Esophagus squamous epithelium (tissue), 5 donors: ENCODE measurements at places on chromosomes 12 and 14.

- H3K27ac ChIP-seq, result no peak overlapping the region
- no peak for DNase-seq
- no peak overlapping the region for H3K4me3 ChIP-seq
- H3K27me3 ChIP-seq, result no peaks in the 10 kb centered on the region
- no peaks in the 10 kb centered on the region for H3K36me3 ChIP-seq
These were observed 14.2 kb upstream of the PLXNC1 start for GRCh38 chr12:94133964-94134795.

DNA sequence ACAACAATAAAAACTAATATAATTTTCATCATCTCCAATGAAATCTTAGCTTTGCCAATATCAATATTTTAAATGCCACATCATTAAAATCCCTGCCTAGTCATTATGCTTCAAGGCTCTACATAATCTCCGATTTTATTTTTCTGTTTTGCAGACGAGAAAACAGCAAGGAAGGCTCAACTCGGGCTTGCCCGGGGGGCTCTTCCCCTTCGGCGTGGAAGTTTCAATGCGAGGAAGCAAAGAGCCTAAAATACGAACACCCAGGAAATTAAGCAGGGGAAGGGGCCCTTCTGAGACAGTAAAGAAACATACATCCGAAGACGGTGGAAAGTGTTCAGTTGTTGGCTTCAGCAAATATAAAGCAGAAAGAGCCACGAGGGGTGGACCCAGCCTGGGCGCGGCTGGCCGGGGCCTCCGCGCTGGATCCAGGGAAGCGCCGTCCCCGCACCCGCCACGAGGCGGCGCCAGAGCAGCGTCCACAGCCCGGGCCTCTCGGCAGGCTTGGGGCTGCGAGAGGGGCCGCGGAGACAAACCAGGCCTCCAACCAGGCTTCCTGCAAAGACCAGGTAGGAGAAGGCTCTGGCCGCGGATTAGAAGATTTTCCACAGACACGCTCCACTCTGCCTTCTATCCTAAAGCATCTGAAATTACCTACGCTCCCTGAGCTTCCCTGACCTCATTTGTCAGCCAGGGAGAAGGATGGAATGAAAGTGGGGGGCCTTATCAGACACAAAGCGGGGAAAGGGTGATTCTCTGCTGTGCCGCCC lies 77.2 kb downstream of the SERPINA3 start:
- no peak for DNase-seq
- no peaks in the 10 kb centered on the region for H3K36me3 ChIP-seq
- H3K27ac ChIP-seq, result no peak overlapping the region
- H3K4me1 ChIP-seq, result peaks cover 6% of the 10 kb centered on the region

DNA sequence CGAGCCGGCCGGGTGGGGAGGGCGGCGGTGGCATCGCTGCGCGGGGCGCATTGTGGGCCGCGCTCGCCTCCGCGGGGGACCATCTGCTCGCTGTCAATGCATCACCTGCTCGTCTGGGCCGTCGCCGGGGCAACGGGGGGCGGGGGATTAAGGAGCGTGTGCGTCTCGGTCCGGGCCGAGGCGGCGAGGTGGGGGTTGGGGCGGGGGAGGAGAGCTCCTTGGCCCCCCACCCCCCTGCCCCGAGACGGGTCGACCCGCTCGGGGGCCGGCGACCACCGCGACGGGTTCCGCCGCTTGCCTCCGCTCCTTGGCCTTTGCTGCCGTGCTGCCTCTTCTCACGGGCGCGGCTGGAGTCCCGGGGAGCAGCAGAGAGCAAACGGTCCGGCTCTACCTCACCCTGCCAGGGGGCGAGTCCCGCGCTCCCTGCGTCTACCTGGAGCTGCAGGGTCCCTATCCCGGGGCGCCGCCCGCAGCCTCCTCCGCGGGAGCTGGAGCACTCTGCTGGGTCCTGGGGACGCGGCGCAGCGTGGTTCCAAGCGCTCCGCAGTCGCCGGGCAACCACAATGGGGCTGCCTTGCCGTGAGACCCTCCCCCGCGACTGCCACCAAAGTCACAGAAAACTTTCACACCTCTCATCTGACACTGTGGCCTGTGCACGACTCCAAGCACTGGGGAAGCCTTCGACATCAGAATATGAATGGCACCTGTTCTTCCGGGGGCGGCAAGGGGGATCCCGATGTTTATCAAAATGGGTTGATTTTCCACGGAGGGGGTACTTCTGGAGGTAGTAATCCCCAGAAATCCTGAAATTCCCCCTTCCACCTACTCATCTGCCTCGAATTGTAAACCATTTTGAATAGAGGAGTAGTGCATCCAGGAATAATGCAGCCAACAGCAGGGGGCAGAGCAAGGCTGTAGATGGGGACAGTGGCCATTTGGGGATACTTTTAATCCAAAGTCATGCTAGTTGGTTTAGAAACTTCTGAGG lies at the start of gene C12orf42:
TSS of gene C12orf42 (minus strand) at position 500 of the 988 bp plus-strand sequence. CDS start 17,542 bp downstream, outside the sequence.
- no peak within 1 kb of the TSS for H3K27ac ChIP-seq
- peak; percentile 23 for DNase-seq
- peaks cover 9% of the 10 kb centered on the region for H3K4me1 ChIP-seq
- peaks cover 13% of the 10 kb centered on the region for H3K27me3 ChIP-seq
- no peaks in the 10 kb centered on the region for H3K36me3 ChIP-seq
- peak within 1 kb of the TSS; percentile 25 for H3K4me3 ChIP-seq

- no peaks in the 10 kb centered on the region for H3K4me1 ChIP-seq
- no peak overlapping the region for H3K27ac ChIP-seq
- no peak for DNase-seq
- H3K4me3 ChIP-seq, result no peak overlapping the region
- no peaks in the 10 kb centered on the region for H3K27me3 ChIP-seq
These were observed 179.3 kb upstream of the RMST start for GRCh38 chr12:97283297-97283696.

GRCh38 chr12:49440035-49440434 lies 72.8 kb downstream of the SPATS2 start:
- no peaks in the 10 kb centered on the region for H3K27me3 ChIP-seq
- no peaks in the 10 kb centered on the region for H3K36me3 ChIP-seq
- no peak overlapping the region for H3K4me3 ChIP-seq
- no peak for DNase-seq
- no peak overlapping the region for H3K27ac ChIP-seq

- no peaks in the 10 kb centered on the region for H3K27me3 ChIP-seq
- DNase-seq, result no peak
- H3K27ac ChIP-seq, result no peak overlapping the region
- H3K4me3 ChIP-seq, result no peak overlapping the region
- peaks cover 20% of the 10 kb centered on the region for H3K4me1 ChIP-seq
- no peaks in the 10 kb centered on the region for H3K36me3 ChIP-seq
These were observed 26.6 kb downstream of the FAIM2 start for GRCh38 chr12:49877066-49877465.

- DNase-seq, result no peak
- H3K4me1 ChIP-seq, result no peaks in the 10 kb centered on the region
- H3K4me3 ChIP-seq, result no peak overlapping the region
- H3K27ac ChIP-seq, result no peak overlapping the region
- no peaks in the 10 kb centered on the region for H3K36me3 ChIP-seq
These were observed 118.0 kb downstream of the TBX5 start for GRCh38 chr12:114287821-114288525.

DNA sequence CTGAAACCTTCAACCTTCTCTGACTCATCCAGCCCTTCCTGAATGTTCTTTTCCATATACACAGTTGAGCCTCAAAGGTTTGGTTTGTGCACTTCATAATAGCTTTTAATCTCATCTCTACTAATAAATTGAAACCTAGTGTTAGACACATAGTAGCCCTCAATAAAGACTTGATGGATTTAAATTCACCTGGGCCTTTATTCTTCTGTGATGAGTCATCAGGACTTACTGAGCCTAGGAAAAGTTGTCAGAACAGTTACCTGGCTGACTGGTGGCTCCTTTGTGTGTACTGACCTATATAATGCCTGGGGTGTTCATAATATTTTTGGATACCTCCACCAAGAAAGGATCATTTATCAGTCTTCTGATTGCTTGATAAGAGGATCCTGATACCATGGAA lies 86.4 kb upstream of the NTF3 start:
- H3K4me3 ChIP-seq, result no peak overlapping the region
- H3K27me3 ChIP-seq, result no peaks in the 10 kb centered on the region
- H3K4me1 ChIP-seq, result no peaks in the 10 kb centered on the region
- no peak for DNase-seq
- H3K27ac ChIP-seq, result no peak overlapping the region

- H3K4me3 ChIP-seq, result no peak overlapping the region
- no peak overlapping the region for H3K27ac ChIP-seq
- H3K4me1 ChIP-seq, result peaks cover 37% of the 10 kb centered on the region
These were observed 2.5 kb upstream of the HOXC9 start for GRCh38 chr12:53997204-53998109.

DNA sequence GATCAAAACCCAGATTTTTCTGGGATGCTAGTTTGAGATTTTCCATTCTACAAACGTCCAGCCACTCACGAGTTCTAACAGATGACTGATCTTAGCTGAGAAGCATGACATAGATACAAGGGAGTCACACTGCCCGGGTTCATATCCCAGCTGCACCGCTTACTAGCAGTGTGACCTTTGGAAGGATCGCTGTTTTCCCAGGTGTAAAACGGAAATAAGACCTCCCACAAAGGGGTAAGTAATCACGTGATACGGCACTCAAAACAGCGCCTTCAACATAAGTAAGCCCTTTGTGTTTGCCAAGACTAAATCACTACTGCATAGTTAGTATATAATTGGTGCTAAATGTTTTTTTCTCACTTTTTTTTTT lies 624 bp upstream of the PWP1 start:
- H3K27me3 ChIP-seq, result no peaks in the 10 kb centered on the region
- H3K4me3 ChIP-seq, result peak overlapping the region; percentile 85
- peaks cover 13% of the 10 kb centered on the region for H3K4me1 ChIP-seq
- peak overlapping the region; percentile 87 for H3K27ac ChIP-seq

DNA sequence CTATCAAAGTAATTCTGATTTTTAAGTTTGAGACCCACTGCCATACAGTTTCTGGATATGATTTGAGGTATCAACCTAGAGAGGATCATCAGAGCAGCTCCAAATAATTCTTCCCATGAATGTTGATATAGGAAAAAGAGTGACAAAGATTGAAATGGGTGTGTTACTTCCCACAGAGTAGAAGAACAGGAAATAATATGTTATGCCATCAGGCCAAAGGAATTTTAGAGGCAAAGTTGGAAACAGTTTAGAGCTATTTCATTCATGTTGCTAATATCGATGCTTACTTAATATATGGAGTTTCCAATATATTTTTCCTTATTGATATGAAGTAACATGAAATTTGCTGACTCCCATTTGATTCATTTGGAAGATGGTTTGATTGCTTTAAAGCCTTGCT lies 8.9 kb upstream of the MSRB3 start:
- no peak overlapping the region for H3K4me3 ChIP-seq
- H3K36me3 ChIP-seq, result no peaks in the 10 kb centered on the region
- H3K27me3 ChIP-seq, result peaks cover 4% of the 10 kb centered on the region

GRCh38 chr12:50211392-50212070 lies 44.4 kb upstream of the CERS5 start:
- H3K4me1 ChIP-seq, result peaks cover 86% of the 10 kb centered on the region
- DNase-seq, result no peak
- H3K27me3 ChIP-seq, result no peaks in the 10 kb centered on the region
- peak overlapping the region; percentile 80 for H3K27ac ChIP-seq
- peaks cover 7% of the 10 kb centered on the region for H3K36me3 ChIP-seq
- H3K4me3 ChIP-seq, result no peak overlapping the region

DNA sequence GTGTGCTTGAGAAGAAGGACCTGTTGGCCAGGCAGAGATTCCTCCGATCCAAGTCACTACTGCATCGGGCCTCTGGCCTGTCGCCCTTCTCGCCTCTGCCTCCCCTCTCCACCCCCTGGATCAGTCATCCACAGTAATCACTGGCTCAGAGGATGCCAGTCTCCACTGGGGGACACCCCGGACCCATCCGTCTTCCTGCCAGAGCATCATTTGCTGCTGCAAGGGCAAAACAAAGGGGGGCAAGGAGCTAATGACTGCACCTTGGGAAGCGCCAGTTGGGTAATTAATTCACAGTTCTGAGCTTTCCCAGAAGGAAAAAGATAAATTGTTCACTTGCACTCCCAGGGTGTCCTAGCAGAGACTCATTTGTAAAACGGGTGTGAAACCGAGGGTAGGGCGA lies 215.4 kb downstream of the GLT1D1 start:
- H3K4me1 ChIP-seq, result no peaks in the 10 kb centered on the region
- no peak overlapping the region for H3K4me3 ChIP-seq
- H3K27ac ChIP-seq, result no peak overlapping the region
- no peaks in the 10 kb centered on the region for H3K36me3 ChIP-seq

DNA sequence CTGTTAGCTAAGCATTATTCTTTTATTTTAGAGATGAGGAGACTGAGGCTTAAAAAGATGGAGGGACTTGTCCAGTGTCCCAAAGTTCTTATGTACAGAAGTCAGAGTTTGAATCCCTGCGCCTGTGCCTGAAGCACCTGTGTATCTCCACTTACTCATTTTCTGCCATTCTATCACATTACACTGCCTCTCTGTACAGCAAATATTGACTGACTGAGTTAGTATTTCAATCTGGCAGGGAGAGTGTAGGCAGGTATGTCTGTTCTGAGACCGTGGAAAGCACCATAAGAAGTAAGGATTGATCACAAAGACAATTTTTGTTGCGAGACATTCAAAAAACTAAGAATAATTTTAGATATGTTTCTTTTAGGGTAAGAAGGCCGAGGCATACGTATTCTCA lies 162.7 kb downstream of the KITLG start:
- no peaks in the 10 kb centered on the region for H3K27me3 ChIP-seq
- H3K4me1 ChIP-seq, result no peaks in the 10 kb centered on the region
- H3K36me3 ChIP-seq, result no peaks in the 10 kb centered on the region
- no peak for DNase-seq
- no peak overlapping the region for H3K4me3 ChIP-seq

DNA sequence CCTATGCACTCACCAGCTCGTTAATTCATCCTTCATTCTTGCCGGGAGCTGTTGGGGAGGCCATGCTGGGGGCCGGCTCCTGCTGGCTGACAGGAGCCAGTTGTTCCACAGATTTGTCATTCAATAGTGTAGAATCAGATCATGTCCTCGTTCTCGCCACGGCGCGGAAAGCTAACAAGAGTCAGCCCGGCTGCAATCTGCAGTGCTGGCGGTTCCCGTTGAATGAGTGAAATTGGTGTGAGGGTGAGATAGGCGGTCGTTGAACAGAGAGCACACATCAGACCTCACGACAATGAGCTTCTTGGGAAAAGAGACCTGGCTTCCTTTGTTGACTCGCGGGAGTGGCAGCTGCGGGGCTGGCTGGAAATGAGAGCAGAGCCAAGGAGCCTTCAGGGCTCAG lies 57.5 kb downstream of the KIF26A start:
- H3K4me1 ChIP-seq, result peaks cover 14% of the 10 kb centered on the region
- H3K4me3 ChIP-seq, result no peak overlapping the region
- no peak overlapping the region for H3K27ac ChIP-seq
- no peaks in the 10 kb centered on the region for H3K27me3 ChIP-seq
- no peaks in the 10 kb centered on the region for H3K36me3 ChIP-seq
- no peak for DNase-seq
